ENCODE measurements at places on chromosomes 11 and 22.

DNA sequence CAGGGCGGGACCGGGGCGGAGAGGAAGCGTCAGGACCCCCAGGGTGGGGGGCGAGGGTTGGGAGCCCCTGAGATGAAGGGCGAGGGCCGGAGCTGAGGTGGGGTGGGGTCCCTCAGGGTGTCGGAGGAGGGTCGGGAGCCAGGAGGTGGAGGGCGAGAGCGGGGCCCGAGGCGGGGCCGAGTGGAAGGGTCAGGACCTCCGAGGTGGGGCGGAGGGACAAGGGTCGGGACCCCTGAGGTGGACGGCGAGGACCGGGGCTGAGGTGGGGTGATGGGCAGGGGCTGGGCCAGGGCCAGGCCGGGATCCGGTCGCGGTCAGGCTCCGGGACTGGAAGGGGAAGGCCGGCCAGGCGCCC, 409 bp downstream of the SMC1B start:
- DNase-seq, result no peak

- no peak for DNase-seq
Measured at GRCh38 chr11:76086743-76087635, 119.3 kb downstream of the WNT11 start.

DNA sequence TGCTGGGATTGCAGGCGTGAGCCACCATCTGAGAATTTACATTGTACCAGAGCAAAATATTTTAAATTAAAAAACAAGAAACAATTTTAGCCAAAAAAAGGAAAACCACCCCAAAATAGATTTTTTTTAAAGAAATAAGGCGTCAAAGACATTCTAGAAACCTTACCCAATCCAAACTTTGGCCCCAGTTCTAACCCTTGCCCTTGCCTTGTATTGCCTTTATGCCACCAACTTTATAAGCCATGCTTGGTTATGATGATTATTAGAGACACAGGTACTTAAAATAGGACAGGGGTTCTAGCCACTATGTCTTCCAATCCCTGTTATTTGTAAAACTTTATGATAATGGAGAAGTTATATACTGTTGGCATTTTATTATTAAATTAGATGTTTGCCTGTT, 11.8 kb downstream of the C11orf54 start:
- no peak for DNase-seq

DNA sequence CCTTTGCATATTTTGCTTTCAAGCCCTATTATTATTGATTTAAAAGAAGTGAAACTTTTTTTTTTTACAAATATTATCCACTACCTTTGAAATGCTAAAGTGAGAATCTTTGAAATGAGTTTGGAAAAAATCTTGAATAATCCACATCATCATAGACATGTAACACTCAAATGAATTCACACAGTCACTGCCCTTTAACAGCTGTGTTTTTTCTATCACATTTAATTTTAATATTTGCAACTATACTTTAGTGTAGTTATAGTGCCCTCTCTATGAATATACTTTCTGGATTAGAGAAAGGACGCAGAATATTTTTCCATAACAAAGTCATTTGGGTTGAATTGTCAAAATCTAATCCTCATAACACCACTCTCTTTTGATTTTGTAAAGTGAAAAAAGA, 37.9 kb upstream of the MTMR2 start:
- DNase-seq, result no peak

DNA sequence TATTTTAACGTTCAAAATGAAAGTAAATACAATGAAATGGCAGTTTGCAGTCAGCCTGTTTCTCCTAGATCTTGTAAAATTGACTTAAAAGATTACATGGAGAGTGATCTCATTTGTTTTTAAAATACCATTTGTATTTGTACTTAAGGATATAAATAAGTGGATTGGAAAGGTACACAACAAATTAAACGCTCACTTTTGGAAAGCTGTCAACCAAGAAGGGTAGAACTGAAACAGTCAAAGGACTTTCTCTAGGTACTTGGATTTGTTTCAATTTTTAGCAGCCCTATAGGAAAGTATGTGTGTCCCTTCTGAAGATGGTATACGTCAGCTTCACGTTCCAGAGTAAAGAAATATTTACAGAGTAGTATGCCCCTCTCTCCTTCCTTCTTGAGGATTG, 7.3 kb downstream of the TBRG1 start:
- no peak for DNase-seq

GRCh38 chr11:120511820-120512738, 531 bp downstream of the GRIK4 start:
- DNase-seq, result no peak

All from activated CD8-positive, alpha-beta memory T cell treated with anti-CD3 and anti-CD28 coated beads for 1 hour (primary cell).